ENCODE measurements at places on chromosomes 7 and 10.
A peak's percentile ranks its signal among the peaks of the same experiment; 100 is the strongest.

GRCh38 chr10:96665306-96665705 is 55.0 kb downstream of the PIK3AP1 start:
- no peak for DNase-seq

- no peak for DNase-seq
Observed at GRCh38 chr10:130464426-130464825, 328.2 kb downstream of the GLRX3 start.

DNA sequence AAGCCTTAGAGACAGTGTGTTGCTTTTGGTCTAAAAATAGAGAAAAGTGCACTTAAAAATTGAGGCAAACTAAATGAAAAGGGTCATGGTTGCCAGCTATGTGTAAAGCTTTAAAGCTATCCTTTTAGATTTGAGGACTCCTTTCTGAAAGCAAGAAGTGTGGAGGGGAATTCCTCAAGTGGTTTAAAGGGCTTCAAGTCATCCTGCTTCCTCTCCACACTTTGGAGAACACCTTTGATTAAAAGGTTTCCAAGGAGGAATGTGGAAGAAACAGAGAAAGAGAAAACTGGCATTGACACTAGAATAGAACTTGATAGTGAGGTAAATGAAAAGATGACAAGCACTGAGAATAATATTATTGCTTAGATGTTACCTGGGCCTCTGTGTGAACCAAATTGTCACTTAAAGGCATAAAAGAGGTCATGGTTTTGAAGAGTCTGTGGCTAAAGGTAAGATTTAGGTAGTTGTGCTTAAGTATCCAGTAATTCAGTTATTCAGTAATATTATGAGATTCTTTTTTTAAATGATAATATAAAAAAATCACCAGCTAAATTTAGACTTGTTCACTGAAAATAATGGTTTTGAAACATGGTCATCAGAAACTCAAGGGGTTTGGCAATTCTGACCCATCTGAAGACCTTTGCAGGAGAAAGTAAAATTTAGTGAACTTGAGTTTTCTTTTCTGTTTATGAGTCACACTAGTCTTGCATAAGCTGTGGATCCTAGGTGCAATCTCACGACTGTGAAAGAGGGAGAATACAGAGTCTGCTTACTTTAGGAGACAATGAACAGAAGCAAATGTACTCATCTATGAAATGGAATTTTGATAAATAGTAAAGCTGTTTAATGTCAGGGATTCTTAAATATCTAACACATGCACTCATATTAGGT is 466.0 kb downstream of the KIF20B start:
- no peak for DNase-seq

DNA sequence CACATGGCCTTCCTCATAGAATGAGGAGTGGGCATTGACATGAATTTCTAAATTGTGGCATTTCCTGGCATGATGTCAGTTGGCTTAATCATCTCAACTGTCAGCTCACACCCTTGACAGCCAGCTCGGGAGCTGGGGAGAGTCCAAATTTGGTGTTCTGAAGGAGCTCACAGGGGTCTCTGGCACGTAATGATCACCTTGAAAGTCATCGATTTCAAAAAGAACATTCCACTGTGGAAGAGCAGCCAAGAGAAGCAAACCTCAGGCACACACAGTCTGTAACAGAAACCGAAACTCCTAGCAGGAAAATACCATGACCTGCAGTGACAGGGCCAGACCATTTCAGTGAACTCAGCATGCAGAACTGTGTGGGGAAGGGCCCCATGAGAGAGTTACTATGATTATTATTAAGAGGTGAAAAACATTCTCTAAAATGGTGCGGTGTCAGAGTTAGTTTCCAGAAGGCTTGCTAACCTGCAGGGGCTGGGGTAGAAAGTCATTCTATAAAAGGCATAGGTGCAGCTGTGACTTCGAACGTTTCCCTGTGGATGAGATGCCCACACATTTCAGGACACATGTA is 26.4 kb upstream of the KLF6 start:
- DNase-seq = peak; percentile 77

DNA sequence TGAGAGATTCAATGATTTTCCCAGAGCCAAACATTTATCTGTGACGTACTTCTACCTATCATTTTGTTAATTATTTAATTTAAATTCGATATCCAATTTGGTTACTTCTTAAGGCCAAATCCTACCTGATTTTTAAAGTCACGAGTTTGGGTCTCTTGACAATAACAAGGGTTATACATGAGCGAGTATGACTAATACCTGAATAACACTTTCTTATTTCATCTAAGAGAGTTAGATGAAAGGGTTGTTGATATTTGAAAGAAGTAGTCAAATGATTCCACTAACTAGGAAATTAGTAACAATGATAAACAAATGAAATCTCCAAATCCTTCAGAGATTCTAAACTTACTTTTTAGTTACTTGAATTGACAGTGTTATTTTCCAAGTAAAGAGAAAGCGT is 1086.9 kb downstream of the XPNPEP1 start:
- no peak for DNase-seq

- no peak for DNase-seq
Observed at GRCh38 chr7:32494946-32495297, 367 bp upstream of the AVL9 start.

DNA sequence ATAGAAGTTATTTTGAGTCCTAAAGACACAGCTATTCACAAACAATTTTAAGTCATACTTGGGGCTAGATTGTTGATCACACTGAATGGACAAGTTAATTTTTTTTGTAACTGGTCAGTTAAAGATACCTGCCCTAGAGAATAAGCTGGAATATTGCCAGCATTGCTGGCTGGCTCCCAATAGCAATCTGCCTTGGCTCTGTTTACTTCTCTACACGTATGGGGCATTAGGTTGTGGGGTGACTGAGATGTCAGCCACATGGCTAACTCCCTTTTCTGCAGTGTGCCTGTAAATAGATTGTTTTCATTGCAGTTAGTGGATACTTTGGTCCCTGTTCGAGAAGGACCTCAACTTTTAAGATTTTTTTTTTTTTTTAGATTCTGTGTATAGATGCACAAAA is 128.2 kb downstream of the SEMA3E start:
- DNase-seq = no peak

GRCh38 chr10:73932620-73933112 is 21.7 kb downstream of the PLAU start:
- no peak for DNase-seq

DNA sequence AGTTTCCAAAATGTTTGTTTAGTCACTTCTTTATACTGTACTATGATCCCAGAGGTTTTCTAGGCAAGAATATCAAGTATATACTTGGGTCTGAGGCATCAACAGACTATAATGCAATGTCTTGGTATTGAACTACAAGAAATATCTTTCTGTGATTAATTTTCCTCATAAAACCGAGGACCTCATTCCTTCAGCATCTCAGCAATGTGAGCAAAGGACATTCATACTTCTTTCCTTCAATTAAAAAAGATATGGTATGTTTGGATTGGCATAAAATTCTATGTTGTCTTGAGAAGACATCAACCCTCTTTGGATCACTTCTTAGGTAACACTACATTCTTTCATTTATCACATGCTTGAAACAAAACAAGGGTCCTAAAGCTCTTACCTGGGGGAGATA is 524.5 kb downstream of the PHTF2 start:
- no peak for DNase-seq

DNA sequence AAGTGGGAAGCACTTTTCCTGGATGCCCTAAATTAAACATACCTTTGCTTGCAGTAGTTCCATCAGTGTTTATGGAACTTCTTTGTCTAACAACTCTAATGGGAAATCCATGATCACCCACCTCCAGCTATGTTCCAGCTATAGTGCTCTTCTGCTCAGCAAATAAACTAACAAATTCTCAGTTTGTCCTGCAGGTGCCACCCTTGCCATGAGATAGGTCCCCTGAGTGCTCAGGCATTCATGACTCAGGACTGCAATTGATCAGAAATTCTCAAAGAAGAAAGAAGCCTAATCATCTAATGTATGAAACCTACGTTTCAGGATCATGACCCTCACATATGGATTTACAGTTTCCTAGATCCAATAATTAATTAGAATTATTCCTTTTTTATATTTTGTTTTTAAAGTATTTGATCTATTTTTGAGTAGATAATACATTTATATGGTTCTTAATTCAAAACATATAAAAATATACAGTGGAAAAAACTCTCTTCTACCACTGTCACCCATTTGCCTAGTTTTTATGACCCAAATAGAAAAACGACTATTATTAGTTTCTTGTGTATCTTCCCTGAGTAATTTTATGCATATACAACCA is 48.7 kb upstream of the DYNC1I1 start:
- no peak for DNase-seq

DNA sequence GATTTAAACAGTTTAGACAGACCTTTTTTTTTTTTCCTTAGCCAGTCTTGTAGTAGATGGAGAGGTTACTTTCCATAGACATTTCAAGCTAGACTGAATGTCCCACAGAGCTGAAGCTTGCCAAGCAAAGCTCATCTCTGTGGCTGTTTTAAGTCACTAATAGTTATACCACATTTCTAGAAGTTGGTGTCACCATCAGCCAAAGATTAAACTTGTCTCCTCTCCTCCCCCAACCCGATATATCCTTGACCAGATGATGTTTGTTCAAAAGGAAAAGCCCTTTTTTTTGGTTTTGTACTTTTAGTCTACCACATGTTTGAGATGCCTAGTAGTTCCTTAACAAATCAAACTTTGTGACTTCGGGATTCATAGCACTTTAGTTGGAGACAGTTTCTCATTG is 66.1 kb downstream of the ADD3 start:
- DNase-seq = no peak

DNA sequence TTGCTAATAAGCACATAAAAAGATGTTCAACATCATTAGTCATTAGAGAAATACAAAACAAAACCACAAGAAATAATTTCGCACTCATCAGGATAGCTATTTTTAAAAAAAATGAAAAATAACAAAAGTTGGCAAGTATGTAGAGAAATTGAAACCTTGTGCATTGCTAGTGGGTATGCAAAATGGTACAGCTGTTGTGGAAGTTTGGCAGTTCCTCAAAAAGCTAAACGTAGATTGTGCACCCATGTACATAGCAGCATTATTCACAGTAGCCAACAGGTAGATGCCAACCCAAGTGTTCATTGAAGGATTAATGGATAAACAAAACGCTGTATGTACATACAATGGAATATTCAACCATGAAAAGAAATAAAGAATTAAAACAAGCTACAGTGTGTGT is 35.3 kb upstream of the STARD3NL start:
- DNase-seq = no peak

GRCh38 chr7:131511774-131512535 is 44.5 kb downstream of the PODXL start:
- DNase-seq = no peak

GRCh38 chr7:5557920-5558401 is 134.3 kb upstream of the TNRC18 start:
- DNase-seq = peak; percentile 37

GRCh38 chr10:35335133-35336083 is 901 bp upstream of the CCNY start:
- peak; percentile 43 for DNase-seq

- DNase-seq = no peak
Observed at GRCh38 chr7:461117-461452, 58.6 kb downstream of the PDGFA start.

DNA sequence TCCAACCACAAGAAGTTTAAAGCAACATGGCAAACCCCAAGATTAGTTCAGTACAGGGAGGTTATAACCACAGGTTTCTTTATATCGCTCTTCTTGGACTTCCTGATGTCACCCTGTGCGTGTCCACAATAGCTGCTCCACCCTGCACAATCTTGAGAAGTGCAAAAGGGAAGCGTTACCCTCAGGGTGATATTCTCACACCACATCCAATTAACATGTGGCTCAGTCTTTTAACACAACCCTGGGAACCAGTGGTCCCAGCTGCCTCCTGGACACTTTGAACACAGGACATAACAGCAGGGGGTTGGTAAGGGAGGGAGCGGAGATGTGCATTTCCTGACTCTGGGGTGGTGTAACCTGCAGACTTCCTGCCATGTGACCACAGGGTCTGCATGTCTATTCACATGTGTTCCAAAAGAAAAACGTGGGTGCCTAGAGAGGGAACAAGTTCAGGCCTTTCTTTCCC is 64.6 kb downstream of the GSAP start:
- DNase-seq = peak; percentile 69
